ENCODE measurements at places on chromosomes 2 and 18.

GRCh38 chr18:62655520-62656219, 59.7 kb upstream of the PHLPP1 start:
- no peak for DNase-seq

DNA sequence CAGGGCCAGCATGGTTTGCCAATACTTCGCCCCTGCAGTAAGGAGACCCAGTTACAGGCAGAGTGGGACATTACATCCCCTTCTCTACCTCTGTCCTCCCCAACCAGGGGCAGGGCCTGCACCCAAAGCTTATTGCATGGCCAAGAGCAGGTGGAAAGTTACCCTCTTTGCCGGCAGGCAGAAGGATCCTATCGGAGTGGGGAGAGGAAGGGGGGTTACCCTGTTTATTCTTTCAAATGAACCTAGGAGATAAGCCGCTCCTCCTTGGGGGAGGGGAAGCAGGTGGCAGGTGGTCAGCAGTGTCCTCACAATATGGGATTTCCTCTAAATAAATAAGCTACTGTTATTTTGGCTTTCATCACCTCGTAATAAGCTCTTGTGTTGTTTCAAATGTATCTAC, 53.9 kb downstream of the SPATS2L start:
- DNase-seq = no peak

DNA sequence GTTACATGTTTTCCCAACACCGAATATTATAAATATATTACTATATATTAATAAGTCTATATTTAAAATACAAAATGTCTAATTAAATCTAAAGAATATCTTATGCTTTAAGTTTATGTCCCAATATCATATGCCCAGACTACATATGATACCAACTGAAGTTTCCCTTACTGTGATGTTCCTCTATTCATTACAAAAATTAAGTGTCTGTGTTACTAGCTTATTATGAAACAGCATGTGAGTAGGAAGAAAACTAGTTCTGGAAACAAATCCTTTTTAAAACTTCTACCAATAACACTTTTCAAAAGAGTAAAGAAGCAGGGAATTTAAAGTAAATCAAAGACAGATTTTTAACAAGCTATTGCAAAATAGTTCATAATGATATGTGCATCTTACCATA, 17.8 kb downstream of the HNRNPLL start:
- DNase-seq = no peak

DNA sequence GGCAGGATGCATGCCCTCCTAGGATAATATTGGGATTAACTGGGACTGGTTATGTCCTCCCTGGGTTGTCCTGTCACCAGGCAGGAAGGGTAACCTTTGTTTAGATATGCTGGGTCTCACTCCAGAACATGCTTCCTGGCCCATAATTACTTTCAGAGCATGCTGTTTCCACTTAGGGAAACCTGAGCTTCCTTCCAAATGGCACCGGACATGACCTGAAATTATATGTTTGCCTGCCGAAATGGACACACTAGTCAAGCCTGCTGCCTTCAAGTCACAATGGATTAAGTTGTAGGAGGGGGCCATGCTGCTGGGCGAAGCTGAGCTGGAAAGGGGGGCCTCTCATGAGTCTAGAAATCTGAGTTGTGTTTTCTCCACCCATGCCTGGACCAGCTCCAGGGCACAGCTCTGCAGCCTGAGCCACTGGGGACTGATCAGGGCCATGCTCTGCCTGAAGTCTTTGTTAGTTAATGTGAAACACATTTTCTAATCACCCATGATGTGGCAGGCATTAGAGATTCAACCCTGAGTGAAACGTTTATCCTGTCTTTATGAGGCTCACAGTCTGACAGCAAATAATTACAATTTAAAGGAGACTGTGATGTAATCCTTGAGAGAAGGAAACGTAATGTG, 273.3 kb downstream of the TNS1 start:
- peak; percentile 13 for DNase-seq

DNA sequence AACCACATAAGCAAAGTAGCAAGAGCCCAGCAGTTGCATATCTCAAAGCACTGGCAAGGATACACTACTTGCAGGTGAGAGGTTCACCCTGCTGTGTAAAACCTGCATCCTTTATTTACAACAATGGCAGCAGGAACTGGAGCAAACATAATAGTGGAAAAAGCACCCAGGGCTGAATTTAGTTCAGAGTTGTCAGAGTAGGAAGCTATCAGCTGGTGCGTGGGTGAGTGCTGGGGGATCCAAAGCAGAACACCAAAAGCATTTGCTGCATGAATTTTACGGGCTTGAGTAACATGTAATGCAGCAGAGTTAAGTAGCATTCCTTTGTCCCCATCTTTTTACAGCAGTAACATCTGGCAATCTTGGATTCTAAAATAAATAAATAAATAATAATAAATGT, 73.5 kb upstream of the SRD5A2 start:
- DNase-seq = no peak
